ENCODE measurements at places on chromosomes 2 and 18.

GRCh38 chr18:47113796-47114540, 36.3 kb downstream of the HDHD2 start:
- no peak for DNase-seq

GRCh38 chr2:119010336-119010735, 68.3 kb downstream of the MARCO start:
- no peak for DNase-seq

GRCh38 chr2:228927028-228928010, 343.8 kb downstream of the PID1 start:
- DNase-seq: no peak

- DNase-seq: no peak
Observed at GRCh38 chr2:64657411-64657810, 3.7 kb upstream of the SERTAD2 start.

GRCh38 chr2:219539926-219540678, 3.5 kb downstream of the CHPF start:
- DNase-seq: no peak

DNA sequence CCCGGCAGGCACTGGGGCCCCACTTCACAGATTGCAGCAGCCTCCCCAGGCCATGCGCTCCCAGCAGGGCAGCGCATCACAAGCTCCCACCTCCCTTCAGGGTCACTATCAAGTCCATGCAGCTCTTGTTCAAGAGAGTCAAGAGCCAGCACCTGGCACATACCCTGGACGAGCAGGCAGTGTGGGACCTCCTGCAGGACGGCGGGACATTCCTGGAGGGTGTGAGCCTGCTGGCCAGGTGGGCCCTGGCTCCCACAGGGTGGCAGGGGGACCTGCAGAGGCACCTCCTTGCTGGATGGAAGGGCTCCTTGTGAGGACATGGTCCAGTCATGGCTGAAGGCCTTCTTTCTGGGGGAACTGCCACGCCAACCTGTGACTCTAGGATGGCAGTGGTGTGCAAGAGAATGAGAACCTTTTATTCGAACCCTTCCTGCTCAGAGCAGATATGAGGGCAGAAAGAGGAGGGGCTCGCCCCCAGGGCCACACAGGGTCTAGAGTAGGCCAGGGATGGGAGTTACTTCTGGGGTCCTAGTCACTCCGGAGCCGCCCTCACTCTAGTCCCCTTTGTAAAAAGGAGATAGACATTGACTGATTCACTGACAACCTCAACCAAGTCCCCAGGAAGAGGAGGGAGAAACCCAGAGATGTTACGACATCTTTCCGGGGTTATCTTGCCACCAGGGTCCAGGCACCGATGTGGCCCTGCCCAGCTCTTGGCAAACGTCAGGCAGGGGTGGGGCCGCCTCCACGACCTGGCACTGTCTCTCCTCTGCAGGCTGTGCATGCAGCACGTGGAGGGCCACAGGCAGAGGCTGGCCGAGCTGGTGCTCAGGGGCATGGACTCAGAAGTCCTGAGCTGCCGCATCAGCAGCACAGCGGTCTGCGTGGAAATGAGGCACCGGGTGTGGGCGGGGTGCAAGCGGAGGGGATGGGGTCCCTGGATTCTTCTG, 31.3 kb downstream of the HJURP start:
- DNase-seq: no peak

DNA sequence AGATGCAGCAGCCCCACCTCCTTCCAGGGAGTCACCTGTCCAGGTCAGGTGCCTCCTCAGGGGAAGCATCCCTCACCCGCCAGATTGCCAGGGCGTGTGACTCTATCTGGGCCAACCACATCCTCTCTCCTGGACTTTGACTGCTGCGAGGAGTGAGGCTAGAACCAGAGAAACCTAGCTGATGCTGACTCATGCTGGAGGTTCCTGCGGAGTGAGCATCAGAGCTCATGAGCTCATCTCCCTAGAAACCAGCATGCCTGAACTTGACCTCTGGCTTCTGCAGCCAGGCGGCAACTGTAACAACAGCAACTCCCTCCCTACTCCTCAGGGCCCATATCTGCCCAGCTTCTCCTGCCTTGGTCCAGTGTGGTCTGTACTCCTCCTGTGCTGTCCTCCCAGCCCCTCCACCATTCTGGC, 28.3 kb upstream of the NT5DC4 start:
- DNase-seq: peak; percentile 66

DNA sequence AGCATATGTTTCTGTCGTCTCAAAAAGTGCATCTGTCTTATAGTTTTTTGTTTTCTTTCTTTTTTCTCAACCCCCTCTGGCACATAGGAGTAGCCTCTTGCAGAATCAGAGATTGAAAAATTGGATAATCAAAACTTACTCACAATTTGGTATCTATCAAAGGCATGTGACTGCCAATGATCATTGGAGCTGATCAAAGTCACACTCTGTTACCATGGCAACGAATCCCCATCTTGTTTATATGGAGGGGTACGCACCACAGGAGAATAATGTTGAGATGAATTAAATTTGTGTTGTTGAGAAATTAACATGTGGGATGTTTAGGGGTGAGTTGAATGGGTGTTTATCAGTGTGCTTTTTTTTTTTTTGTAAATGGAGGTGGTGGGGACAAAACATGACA, 458.3 kb upstream of the FANCL start:
- DNase-seq: no peak

- no peak for DNase-seq
Observed at GRCh38 chr18:58314284-58314683, 270.3 kb downstream of the NEDD4L start.

- DNase-seq: no peak
Observed at GRCh38 chr2:43941966-43942365, 53.8 kb downstream of the LRPPRC start.

DNA sequence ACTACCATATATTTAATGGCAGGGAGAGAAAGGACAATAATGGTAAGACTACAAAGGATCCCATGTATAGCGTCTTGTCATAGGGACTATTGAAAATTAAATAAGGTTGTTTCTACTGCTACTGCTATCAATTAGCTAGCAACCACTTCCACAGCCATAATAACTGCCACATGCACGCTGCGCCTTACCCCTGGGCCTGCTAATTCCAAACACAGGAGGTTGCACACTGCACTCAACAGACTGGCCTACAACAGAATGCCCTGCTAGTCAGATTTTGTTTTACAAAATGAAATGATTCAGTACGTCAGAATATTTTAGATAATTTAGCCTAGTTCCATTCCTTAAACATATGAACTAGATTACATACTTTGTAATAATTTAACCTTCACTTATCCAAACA, 121.0 kb upstream of the SMAD7 start:
- no peak for DNase-seq

GRCh38 chr18:8834881-8835280, 129.5 kb downstream of the MTCL1 start:
- DNase-seq: no peak

GRCh38 chr2:161486111-161486510, 70.0 kb downstream of the TBR1 start:
- no peak for DNase-seq

DNA sequence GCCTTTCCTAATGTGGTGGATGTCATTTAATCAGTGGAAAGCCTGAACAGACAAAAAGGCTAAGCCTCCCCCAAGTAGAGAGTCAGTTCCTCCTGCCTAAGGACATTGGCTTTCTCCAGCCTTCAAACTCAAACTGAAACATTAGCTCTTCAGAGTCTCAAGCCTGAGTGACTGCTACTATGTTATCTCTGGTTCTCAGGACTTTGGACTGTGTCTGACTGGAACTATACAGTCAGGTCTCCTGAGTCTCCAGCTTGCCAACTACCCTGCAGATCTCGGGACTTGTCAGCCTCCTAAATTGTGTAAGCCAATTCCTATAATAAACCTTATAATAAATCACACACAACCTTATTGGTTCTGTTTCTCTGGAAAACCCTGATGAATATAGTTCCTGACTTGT, 12.6 kb downstream of the HYCC2 start:
- no peak for DNase-seq

DNA sequence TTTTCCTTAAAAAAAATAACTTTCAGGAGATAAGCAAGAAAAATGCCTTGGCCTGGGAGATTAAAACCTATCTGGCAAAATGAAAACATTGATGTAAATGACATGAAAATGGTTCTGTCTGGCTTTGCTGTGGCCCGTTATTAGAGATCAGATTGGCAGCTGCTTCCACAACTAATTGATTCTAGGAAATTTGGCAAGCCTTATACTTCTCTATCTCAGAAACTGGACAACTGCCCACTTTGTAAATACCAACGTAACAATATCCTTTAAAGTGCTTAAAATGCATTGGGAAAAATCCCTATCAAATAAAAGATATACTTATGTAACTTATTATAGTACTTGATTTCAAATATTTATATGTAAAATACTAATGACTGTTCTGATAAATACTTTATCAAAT, 14.2 kb upstream of the SKA1 start:
- DNase-seq: no peak

DNA sequence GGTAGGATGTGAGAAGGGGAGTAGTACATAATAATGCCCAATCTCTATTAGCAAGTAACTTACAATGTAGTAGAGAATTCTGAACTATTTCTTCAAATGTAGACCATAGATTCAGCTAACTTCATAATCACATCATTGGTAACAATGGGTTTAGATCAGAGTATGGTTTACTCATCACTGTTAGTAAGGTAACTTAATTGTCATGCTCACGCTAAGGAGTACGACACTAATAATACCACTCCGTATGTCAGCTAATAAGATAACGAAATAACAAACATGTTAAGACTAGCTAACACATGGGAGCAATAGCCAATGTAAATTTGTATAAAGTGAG, 56.4 kb upstream of the CCDC141 start:
- no peak for DNase-seq
